Cardiac muscle cell (in vitro differentiated cells and primary cell): ENCODE measurements at places on chromosomes 5 and 9. TPM values are rescaled to one million over a fixed set of nuclear protein-coding genes. Genes with fewer than 3 reads are reported as not detected.

GRCh38 chr5:5738797-5739489, 316.5 kb downstream of the ICE1 start:
- no peak overlapping the region for H3K27ac ChIP-seq
- DNase-seq: no peak
- no peak overlapping the region for H3K4me3 ChIP-seq
- no peaks in the 10 kb centered on the region for H3K27me3 ChIP-seq

DNA sequence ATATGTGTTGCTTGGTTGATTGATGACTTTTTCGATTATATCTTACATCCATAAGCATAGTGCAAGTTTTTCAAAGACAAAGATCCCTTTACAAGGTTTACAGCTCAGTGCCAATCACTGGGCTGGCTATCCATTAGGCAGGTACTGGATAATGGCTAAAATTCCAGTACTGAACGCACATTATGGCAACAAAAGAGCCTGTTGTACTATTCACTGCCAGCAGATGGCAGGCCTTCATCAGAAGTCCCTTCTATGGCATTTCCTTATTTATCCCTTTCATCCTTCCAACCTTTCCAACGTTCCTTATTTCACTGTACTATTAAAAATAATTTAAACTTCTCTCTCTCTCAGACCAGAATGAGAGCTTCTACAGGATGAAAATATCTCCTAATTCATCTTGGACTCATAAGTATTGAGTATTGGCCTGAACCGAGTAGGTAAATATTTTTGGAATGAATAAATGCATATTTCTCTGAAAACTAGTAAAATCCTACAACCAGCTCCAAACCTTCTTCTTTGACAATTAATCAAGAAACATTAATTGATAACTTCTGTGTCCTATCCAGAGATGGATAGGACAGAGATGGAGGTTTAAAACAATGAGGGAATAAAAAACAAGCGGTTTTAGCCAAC, 6.7 kb upstream of the WNT8A start:
- H3K27ac ChIP-seq: no peak overlapping the region
- H3K4me3 ChIP-seq: no peak overlapping the region
- H3K36me3 ChIP-seq: no peaks in the 10 kb centered on the region
- no peaks in the 10 kb centered on the region for H3K4me1 ChIP-seq

DNA sequence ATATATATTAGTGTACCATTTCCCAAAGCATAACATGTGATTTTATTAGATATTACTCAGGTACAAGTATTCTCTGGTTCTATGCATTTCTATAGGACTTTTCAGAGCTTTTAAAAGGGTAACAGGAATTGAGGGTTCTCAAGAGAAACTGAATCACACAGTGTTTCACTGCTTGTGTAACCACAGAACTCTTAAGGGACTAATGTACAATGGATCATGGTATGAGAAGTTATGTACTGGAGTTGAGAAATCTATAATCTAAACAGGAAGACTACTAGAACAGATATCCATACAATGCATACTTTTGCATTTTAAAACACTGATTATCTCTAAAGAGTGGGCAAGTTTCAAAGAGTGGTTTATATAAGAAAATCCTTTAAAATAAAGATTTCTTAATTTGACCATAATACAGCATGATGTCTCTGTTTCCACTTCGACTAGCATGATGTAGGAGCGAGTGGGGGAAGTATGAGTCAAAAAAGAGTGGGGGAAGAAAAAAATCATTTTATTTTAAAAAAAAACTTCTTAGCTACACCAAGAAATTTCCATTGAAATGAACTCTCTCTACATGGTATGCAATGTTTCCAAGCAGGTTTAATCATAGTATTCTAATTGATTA, 183.5 kb downstream of the RFX3 start:
- no peaks in the 10 kb centered on the region for H3K27me3 ChIP-seq
- no peaks in the 10 kb centered on the region for H3K36me3 ChIP-seq
- no peak for DNase-seq
- H3K4me1 ChIP-seq: no peaks in the 10 kb centered on the region
- H3K27ac ChIP-seq: no peak overlapping the region
- H3K4me3 ChIP-seq: no peak overlapping the region

DNA sequence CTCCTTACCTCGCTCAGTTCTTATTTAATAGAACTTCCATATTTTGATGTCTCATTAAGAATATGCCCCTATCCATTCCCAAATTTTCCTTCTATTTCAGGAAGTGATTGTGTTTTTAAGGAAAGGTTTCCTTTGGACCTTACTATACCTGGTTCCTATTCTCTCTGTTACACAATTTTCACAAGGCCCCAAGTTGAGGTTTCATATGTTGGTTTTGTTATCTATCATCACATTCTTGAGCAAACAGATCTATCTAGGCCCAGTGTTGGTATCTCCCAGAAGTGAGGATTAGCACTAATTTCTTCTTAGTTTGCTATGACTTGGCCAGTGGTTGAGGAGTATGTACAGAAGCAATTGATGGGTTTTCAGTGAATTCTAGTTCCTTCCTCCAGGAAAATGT, 41.5 kb downstream of the ALG2 start:
- DNase-seq: no peak
- no peaks in the 10 kb centered on the region for H3K36me3 ChIP-seq
- H3K27ac ChIP-seq: no peak overlapping the region
- H3K4me3 ChIP-seq: no peak overlapping the region
- no peaks in the 10 kb centered on the region for H3K4me1 ChIP-seq

DNA sequence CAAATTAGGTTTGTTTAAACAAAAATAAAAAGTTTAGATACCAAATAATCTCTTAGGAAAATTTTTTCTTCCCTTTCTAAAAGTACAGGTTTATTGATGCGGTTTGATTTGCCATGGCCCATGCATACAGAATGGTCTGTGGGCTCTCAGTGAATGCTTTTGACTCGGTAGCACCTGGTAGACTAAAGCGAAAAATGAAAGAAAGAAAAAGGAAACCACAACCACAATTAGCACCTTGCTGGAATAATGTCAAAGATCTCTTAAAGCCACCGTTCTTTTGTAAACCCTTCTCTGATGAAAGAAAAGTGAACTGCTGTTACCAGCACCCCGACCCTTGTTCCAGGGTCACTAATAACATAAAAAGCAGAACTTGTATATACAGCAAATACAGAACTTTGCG, 157.9 kb downstream of the NFIB start:
- no peak overlapping the region for H3K4me3 ChIP-seq
- H3K27me3 ChIP-seq: no peaks in the 10 kb centered on the region
- no peak for DNase-seq
- H3K36me3 ChIP-seq: no peaks in the 10 kb centered on the region
- H3K4me1 ChIP-seq: no peaks in the 10 kb centered on the region
- no peak overlapping the region for H3K27ac ChIP-seq

DNA sequence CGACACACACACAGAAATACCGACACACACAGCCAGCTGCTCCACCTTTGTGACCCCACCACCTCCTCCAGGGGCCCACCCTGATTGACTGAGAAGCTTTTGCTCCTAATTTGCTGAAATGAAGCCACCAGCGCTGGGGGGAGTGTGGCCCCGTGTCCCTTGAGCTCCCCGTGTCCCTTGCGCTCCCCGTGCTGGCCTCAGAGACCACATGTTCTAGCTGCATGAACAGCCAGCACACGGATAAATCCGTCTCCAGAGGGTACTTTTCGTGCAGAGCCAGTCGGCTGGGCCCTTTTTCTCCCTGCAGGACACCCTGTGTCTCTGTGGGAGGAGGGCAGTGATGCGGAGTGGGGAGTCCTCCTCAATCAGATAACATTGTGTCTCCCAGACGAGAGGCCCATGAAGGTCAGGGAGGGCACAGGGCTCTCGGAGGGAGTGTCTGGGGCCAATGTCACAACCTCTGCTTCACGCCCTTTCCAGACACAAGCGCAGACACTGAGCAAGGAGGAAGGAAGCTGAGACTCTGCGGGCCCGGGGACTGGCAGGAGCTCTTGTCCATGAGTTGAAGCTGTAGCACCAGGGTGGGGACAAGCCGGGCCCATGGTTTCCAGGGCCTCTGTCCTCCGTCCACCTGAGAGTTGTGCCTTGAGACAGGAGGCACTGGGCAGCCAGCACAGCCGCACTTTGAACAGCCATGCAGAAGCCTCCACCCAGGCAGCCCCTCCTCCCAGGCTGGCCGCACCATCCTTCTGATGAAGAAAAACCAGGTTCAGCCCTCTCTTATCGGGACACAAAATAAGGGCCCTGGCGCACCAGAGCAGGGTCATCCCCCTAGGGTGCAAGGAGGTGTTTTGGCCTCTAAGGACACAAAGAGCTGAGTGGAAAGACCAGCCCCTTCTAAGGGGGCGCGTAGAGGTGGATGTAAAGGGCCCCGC, 36.4 kb upstream of the SLC6A19 start:
- no peaks in the 10 kb centered on the region for H3K4me1 ChIP-seq
- no peak overlapping the region for H3K27ac ChIP-seq
- no peak for DNase-seq
- H3K36me3 ChIP-seq: no peaks in the 10 kb centered on the region
- no peaks in the 10 kb centered on the region for H3K27me3 ChIP-seq

The FBP1 gene
- 0.46 and 2.9 TPM in 2 replicates for total RNA-seq
